ENCODE measurements at places on chromosomes 16 and 17. TPM values are rescaled to one million over a fixed set of nuclear protein-coding genes. Genes with fewer than 3 reads are reported as not detected.

GRCh38 chr17:8393470-8394231 is 4.0 kb downstream of the RNF222 start:
- no peak for DNase-seq

DNA sequence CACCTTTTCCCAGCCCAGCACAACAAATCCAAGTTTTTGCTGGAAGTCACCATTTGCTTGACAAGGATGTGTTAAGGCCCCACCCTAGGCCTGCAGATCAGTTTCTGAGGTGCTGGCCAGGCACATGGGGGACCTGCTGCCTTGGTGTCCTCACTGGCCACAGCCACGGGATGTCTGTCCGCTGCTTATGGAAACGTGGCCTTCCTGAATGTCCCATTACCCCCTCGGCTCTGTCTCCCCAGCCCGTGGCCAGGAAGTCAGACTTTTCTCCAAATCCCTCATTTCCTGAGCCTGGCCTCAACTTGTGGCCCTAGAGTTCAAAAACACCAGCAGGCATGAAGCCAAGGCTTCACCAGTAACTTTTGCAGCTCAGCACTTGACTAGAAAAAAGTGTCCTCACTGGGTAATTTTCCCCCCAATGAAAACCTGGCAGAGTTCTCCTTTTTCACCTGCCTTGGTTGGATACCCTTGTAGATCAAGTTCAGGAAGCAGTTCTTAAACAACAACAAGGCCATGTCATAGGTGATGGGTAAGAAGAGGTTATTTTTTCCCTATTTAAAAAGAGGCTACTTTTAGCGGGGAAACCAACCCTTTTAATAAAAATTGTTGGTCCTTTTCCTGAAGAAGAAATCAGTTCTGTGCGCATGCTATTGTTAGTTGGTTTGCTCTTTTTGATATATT is 80.8 kb downstream of the SOCS1 start:
- DNase-seq, result no peak

DNA sequence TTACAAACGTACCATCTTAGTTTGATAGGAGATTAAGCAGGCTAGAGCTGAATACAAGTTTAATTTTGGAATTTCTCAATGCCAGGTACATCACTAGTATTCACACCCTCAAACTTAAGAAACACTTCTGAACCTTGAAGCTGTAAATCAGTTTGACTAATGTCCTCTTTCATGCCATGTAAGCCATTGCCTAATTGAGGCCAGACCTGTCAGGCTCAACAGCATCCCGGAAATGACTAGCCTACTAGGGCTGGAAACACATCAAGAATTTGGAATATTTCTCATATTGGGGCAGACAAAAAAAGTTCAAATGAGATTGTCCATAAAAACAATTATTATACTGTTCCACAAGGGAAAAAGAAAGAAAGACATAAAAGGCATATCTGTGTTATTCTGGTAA is 1.7 kb downstream of the USP32 start:
- DNase-seq, result no peak

DNA sequence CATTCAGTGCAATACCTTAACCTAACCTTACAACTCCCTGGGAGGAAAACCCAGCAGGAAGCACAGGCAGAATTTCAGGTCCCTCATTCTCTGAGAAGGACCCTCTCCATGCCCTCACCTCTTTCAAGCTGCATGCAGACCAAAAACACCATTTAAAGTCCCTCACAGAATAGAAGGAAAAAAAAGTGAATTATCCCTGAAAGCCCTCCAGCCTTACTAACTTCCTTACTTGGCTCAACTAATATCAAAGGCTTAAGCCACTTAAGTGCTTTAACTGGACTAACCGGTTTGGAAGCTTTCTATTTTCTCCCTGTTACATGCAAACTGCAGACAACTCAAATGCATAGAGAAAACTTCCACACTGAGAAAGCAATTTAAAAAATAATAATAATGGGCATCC is 60.5 kb downstream of the ADAMTS18 start:
- no peak for DNase-seq

DNA sequence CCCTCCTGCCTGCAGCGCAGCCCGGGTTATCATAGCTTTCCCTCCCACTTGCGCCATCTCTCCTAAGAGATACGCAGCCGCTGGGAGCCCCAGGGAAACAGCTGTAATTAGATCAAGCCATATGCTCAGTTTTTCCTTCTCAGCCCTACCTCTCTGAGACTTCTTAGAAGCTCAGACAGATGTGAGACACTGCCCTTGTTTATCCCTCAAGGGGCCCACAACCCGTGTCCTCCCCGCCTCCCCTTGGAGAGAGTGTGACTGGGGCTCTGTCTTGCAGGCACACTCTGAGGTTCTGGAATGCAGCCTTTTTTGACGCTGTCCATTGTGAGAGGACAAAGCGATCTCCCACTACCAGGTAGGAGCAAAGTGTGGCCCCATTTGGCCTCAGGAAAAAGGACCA is 31.2 kb downstream of the CIBAR2 start:
- no peak for DNase-seq

- DNase-seq, result no peak
These were observed 113.8 kb downstream of the ABCC12 start for GRCh38 chr16:48041981-48042421.

Gene KRTAP4-6
- not detected for total RNA-seq

Gene NACA2
- not detected for total RNA-seq
